Muscle of arm (tissue), 14 donors: ENCODE measurements at places on chromosomes 3 and 15. TPM values are rescaled to one million over a fixed set of nuclear protein-coding genes. Genes with fewer than 3 reads are reported as not detected.

The GOLGA6B gene
- 0.27 TPM for polyA plus RNA-seq

The MCF2L2 gene
- 0.57 TPM for polyA plus RNA-seq

The NMB gene
- polyA plus RNA-seq: 1.5 TPM

The CMSS1 gene
- 27.5 TPM for polyA plus RNA-seq

The P3H2 gene
- polyA plus RNA-seq: not detected

The CLDN16 gene
- polyA plus RNA-seq: 0.36 TPM

The MYNN gene
- polyA plus RNA-seq: 20.4 TPM

The CISH gene
- 8.8 TPM for polyA plus RNA-seq

The ZIC4 gene
- 8.3 TPM for polyA plus RNA-seq

DNA sequence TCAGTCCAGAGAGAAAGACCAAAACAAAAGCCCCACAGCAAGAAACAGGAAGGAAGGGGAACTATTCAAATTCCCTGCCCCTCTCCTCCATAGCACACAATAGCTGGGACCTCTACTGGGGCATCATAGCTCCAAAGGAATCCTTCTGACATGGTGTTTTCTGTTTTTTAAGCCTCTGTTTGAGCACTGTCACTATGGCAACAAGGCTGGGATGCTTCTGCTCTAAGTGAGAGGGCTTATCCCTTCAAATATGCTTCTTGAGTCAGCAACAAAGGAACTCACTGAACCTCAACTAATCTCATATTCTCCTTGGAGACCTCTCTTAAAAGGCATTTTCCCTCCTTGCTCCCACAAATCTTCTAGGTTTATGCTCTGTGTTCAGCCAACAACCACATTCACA lies 40.5 kb downstream of the MYLK start:
- DNase-seq: no peak

- DNase-seq: no peak
Measured at GRCh38 chr3:27022096-27022761, 347.0 kb downstream of the NEK10 start.

GRCh38 chr3:17799312-17799711 lies 56.9 kb upstream of the TBC1D5 start:
- no peak for DNase-seq

- DNase-seq: no peak
Measured at GRCh38 chr15:43067717-43068461, 37.9 kb downstream of the UBR1 start.

DNA sequence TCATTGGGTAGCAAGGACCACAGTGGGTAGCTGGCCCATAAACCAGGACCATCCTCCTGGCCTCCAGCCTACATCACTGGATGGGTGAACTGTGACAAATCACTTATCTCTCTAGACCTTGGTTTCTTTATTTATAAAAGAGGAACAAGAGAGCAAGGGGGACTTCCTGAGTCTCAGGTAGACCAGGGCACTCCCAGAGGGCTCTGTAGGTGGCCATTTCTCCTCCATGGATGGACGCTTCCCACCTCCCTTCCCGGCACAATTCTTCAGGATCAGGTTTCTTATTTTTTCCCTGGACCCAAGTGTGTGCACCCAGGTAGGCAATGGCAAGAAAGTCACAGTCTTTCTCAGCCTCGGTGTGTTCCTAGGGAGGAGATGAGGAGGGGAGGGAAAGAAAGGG lies 41.4 kb upstream of the SPATA12 start:
- no peak for DNase-seq

DNA sequence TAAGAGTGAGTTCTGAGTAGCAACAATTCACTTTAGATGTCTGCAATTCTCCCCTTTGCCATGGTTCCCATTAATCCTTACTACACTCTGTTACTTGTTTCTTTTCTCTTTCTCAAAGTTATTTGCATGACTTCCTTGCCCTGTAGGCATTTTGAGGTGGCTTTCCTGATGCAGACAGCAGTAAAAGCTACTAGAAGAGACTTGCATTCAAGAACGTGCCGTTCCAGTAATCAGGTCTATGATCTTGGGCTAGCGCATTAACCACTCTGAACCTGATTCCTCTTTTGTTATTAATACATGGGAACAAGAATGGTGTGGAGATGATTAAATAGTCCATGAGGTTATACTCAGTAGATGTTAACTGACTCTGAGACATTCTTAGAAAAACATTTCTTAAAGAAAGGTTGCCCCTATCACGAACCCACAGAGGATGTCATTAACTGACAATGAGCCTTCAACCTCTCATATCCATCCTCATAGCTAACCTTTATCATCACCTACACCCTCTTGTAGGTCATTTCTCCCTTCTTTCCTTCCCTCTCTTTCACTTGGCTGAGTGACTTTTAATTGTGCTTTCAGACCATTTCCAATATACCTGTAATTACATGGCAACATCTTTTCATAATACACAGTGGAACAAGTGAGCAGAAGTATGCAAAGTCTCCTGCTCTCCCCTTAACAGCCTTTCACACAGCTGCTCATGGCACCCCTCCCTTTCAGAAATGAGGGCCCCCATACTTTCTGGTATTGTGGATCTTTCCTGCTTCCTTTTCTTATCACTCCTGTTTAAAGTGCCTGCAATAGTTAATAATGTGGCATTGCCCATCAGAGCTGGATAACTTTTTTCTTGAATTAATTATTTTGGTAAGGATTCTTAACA lies 175.9 kb downstream of the CHST2 start:
- DNase-seq: no peak

DNA sequence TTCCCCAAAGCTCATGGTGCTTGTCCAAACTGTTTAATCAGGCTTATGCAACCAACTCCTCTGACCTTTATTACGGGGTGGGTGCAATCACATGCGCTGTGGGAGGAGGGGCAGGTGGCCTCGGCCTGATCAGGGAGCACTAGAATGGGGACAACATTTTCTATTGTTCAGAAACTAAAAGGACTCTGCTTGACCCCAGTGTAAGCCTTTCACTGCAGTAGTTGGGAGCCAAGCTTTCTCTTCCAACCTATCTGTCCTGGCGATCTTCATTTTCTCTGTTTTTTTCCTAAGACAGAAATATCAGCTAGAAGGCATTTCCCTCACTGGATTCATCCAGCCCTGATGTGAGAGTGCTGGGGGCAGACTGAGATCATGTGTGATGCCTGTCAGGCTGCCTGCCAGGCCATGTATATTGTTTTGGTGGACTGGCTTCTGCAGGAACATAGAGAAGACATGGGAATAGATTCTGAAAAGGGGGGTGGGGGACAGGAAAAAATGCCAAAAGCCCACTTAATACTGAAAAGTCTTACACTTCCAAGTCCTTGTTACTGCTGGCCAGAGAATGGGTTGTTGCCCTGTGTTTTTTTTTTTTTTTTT lies 627.0 kb upstream of the TBL1XR1 start:
- no peak for DNase-seq

DNA sequence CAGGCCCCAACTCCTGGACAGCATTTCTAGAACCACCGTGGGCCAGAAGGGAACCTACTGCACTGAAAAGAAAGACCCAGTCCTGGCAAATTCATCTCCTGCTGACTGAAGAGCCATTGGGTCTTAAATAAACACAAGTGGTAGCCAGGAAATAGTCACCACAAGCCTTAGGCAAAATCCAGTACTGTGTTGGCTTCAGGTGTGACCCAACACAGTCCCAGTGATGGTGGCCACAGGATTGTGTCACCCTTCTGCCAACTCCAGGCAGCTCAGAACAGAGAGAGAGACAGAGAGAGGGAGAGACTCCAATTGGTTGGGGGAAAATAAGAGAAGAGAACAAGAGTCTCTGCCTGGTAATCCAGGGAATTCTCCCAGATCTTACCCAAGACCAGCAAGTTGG lies 23.1 kb downstream of the NEDD4 start:
- no peak for DNase-seq

GRCh38 chr3:197076415-197076814 lies 46.8 kb upstream of the MELTF start:
- no peak for DNase-seq

DNA sequence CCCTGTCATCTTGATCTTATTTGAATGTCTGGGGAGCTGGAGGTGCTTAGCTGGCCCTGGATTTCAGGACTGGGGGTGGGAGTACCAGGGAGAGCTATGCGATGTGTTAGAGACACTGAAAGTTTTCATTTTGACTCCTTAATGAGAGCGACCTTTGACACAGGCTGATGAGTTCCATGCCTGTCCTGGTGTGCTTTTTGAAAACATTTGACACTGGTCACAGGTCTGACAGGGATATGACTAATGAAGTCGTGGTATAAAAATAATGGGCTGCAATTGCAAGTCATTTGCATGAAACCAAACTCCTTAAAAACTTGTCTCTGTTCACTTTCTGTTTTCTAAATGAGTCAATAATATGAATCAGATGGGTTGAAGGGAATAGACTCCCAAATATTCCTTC lies 81.9 kb downstream of the MECOM start:
- no peak for DNase-seq

GRCh38 chr3:127785711-127786265 lies 36.5 kb downstream of the MGLL start:
- DNase-seq: no peak

DNA sequence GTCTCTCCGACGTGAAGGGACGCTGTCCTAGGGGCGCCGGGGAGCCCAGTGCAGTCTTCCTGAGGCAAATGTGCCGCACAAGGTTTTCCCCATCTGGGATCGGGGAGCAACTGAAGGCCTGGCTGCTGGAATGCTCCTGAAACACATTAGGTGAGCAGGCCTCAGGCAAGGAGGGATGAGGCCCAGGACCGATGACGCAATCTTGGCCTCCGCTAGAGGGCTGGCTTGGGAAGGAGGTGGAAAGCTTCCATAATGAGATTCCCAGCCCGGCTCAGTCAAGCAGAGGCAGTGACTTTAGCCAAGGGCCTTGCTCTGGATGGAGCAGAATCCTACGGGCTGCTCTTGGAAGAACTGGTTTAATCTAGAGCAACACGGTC lies 50.8 kb downstream of the CPN2 start:
- DNase-seq: peak; percentile 97
